ENCODE measurements at places on chromosomes 16 and 17.

GRCh38 chr17:67487506-67487905 is 110.4 kb downstream of the PITPNC1 start:
- DNase-seq, result no peak

DNA sequence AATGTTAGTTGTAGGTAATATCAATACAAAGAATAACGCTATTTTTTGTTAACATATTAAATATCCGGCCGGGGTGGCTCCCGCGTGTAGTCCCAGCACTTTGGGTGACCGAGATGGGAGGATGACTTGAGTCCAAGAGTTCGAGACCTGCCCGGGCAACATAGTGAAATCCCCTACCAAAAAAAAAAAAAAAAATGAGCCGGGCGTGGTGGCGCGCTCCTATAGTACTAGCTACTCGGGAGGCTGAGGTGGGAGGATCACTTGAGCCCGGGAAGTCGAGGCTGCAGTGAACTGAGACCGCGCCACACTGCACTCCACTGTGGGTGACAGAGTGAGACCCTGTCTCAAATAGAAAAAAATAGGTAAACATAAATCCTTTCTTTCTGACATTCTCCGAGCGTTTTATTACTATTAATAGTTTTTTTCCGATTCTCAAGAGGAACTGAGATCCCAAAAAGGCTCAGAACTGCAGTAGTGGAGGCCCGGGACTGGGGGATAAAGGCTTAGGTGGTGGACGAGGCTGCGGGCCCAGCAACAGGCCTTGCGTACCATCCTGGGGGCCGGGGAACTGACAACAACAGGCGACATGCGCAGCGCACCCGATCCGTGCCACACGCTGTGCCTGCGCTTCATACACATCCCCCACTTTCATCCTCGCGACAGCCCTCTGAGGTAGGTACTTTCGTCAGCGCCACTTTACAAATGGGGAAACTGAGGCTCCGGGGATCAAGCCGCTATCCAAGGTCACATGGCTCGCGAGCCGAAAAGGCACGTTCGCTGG is 919 bp downstream of the N4BP1 start:
- DNase-seq, result peak; percentile 24

DNA sequence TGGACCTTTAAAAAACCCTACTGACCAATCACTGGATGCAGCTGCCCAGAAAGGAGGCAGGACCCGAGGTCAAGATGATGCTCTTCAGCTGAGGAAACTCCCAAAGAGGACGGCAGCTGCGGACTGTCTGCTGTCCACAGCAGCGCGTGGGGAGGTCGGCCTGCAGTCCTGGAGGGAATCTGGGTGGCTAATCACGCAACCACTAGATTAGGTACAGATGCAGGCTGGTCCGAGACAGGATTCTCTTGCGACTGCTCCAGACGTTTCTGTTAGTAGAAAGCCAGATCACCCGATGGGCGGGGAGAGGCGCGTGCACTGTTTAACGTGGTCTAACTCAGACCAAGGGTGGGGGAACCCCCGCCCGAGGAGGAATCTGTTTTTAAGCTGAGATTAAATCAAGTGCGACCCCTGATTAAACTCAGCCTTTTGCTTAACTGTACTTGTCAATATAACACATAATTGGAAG is 8.8 kb downstream of the CTRB2 start:
- DNase-seq, result no peak

DNA sequence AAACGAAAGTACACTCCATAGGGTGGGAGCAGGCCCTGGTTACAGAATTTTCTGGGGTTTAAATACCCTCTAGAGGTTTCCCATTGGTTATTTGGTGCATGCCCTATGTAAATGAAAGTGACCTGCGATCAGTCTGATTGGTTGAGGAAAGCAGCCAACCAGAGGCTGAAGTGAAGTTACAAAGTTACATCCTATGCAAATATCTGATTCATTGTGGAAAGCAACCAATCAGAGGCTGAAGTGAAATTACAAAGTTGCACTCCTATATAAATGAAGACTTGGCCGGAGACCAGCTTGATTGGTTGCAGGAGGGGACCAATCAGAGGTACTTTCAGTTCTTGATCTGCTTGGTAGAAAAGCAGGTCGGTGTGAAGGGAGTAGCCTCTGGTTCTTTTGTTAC is 24.4 kb downstream of the NAA60 start:
- DNase-seq, result peak; percentile 38

DNA sequence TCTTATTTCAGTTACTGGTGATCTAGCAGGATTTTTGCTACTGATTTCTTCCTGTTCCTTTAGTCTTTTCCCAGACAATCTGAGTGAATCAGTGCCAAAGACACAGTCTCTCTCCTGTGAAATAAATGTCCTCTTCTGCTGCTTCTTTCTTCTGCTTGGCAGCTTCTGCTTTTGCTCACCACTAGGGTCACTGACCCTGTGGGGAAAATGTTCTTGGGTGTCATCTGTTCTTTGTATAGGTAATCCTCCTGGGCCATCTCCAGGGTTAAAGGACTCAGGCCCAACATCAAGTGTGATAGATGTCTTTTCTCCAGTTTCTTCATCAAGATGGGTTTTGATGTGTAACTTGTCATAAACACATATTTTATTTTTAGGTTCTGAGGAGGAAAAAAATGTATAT is 5.2 kb downstream of the PALB2 start:
- no peak for DNase-seq

GRCh38 chr16:89966756-89967155 is 18.2 kb downstream of the DEF8 start:
- no peak for DNase-seq

GRCh38 chr17:2444382-2444781 is 43.5 kb upstream of the MNT start:
- no peak for DNase-seq

DNA sequence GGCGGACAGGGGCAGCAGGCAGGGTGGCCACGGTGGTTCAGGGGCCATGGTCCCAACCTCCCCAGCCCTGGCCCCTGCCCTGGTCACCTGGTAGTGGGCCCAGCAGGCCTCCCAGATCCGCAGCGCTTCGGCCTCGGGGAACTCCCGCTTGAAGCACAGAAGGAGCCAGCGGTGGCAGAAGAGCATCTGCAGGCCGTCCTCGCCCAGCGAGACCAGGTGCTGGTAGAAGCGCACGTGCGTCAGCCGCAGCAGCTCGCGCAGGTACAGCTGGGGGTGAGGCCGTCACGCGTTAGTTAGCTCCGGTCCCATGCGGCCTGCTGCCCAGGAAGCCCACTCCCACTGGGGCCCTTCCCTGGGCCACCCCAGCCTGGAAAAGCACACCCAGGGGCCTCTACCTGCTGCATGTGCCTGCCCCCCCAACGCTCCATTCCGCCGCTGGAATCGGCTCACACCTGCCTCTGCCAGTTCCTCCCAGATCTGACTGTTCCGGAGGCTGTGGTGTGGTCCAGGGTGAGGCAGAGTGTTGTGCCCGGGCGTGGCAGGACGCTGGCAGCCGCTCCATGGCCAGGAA is 90.8 kb downstream of the TBC1D16 start:
- no peak for DNase-seq

GRCh38 chr16:50833929-50834328 is 92.0 kb downstream of the CYLD start:
- no peak for DNase-seq

DNA sequence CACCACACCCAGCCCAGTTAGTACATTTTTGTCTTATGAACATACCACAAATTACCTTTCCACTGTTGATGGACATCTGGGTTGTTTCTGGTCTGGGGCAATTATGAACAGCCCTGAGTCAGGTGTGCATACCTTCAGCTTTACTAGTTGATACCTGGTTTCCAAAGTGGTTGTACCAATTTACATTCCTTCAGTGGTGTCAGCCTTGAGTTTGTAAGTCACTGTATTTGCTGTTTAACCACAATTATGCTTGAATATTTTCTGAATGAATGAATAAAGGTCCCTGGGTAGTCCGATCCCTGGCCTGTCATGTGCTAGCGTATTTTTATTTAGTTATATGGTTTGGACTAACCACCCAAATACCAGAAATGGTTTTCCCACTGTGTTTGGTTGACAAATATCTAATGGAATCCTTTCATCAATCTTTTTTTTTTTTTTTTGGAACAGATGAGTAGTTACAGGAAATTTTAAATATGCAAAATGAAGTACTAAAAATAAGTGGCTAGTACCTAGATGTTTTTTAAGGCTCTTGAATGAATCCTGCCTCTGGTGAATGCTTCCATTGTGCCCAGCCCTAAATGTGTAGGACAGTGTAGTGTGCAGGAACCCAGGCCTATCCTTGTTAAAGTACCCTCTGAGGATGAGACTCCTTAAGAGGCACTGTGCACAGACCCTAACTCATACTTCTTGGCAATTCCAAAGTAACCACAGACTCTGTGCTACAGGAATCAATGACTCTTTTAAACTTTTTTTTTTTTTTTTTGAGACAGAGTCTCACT is 3.7 kb downstream of the DUSP14 start:
- peak; percentile 98 for DNase-seq

DNA sequence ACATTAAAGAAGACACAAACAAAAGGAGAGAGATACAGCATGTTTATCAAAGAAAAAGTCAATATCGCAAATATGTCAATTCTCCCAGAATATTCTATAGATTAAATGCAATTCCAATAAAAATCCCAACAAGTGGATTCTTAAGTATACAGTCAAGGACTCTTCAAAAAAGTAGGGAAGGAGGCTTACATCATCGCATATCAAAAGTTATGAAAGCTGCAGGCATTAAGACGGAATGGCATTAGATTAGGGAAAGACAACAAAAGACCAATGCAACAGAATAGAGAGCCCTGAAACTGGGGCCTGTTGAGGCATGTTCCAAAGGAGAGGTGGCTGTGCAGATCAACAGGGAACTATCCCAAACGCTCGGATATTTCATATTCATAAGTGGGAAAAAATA is 76.0 kb downstream of the MARCHF10 start:
- DNase-seq, result no peak

DNA sequence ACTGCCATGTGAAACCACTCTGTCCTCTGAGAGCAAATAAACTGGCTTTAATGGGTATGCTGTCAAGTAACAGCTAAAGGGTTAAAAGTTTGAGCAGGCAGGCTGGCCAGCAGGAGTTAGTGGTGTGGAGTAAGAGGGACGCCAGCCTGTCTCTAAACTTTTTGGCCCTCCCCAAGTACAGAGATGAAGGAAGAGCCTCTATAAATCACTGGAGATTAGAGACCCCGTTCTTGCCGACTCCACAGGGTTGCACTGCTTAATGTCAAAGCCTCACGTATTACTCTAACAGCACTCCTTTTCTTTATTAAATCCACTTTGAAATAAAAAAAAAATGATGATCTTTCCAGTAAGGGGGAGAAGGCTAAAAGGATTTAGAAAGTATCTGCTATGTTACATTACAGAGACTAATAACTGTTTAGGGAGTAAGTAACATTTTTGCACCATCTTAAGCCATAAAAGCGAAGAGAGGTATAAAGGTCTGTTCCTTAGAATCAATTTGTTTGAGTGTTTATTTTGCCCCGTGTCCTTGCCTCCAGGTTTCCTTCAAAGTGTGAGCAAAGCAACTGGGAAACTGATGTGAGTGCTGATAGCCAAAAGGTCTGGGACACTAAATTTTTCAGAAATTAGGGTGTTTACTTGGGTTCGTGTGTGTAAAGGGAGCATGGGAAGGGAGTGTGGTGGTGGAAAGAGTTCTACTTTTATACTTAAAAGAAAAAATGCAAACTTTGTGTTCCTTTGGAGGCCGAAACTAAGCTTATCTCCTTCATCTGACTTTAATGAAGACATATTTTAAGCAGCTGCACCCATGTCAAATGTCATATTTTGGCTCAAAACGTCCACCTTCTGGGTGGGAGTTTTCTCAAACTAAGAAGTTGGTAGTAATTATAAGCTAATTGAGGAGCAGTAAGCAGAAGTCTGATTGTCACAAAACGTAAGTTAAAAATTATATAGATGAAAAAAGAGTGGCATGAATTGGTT is 109.9 kb upstream of the TBX2 start:
- no peak for DNase-seq

DNA sequence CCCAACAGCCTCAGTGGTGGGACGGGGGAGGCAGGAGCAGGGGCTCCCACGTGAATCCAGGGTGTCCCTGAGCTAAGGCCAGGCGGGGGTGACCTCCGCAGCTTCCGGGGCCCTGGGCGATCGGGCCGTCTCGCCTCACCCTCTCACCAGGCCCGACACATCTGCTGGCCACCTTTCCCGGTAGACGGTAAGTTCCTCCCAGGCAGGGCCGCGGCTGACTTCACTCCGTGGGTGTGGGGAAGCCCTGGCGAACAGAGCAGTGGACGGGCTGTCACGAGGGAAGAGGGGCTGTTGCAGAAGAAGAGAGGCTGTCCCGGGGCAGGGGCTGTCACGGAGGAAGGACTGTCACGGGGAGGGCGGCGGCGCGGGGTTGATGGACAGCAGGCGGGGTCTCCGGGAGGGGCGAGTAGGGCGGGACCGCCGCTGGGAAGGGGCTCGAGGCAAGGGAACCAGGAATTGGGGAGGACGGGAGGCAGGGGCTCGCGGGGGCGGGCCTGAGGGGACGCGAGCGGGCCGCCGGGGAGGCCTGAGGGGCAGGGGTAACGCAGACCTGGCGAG is 498 bp downstream of the PKMYT1 start:
- no peak for DNase-seq

- no peak for DNase-seq
Observed at GRCh38 chr16:84518804-84519341, 14.4 kb upstream of the MEAK7 start.

GRCh38 chr17:42682722-42683403 is 532 bp downstream of the CNTNAP1 start:
- peak; percentile 69 for DNase-seq

- peak; percentile 5 for DNase-seq
Observed at GRCh38 chr16:54645345-54645744, 285.3 kb upstream of the IRX5 start.

- DNase-seq, result no peak
Observed at GRCh38 chr17:57589151-57590034, 155.7 kb downstream of the CCDC182 start.

DNA sequence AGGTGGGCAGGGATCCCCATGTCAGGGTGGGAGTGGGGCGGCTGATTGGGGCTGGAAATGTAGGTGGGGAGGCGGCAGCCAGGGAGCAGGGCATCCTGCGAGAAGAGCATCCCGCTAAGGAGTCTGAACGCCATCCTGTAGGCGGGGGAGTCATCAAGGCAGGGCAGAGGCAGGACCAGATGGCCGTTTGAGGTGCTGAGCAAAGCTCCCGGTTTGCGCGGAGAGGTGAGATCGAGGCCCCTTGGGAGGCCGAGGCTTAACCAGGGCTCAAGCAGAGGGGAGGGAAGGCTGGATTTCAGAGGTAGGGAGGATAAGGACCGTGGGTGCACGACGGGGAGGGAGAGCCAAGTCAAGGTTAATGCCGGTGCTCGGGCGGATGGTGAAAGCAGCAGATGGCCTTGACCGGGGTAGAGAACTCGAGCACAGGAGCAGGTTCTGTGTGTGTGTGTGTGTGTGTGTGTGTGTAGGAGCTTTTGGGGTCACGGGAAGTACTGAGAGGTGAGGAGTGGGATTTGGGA is 472 bp upstream of the NME2 start:
- peak; percentile 11 for DNase-seq

Data from fibroblast of skin of back (primary cell).